ENCODE measurements at places on chromosomes 6 and 20. TPM values are rescaled to one million over a fixed set of nuclear protein-coding genes. Genes with fewer than 3 reads are reported as not detected.

Gene HLA-DMB
- 6.6 TPM for total RNA-seq

Gene PNPLA1
- not detected for total RNA-seq

DNA sequence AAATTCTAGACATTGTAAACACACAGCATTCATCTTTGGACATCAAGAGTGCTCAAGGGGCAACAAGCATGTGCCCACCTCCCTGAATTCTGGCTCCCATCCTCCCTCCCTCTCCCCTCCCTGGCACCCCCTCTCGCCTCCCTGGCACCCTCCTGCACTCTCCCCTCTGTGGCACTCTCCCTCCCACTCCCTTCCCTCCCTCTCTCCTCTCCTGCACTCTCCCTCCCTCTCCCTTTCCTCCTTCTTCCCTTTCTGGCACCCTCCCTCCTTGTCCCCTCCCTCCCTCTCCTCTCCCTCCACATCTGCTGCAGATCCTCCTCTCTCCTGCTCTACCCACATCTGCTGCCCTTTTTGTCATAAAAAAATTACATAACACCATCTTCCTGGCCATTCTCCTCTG lies 113.0 kb upstream of the SLC22A23 start:
- no peak for DNase-seq

DNA sequence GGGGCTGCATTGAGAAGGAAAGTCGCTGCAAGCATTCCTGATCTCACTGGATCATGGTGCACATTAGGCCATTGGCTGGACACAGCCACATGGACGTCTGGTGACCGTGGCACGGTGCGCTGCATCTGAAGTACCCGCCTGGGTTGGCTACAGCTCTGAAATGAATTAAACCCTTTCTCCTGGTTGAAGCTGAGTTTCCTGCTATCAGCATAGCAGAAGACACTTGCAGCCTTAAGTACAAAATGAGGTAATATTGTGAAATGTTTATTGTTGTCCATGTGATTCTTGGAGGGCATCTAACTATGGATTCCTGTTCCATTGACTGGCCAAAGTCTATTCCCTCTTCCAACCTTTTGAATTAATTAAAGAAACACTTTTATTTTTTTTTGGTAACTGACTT lies 89.8 kb upstream of the ADTRP start:
- no peak for DNase-seq

- DNase-seq = no peak
Measured at GRCh38 chr20:47698142-47698541, 87.1 kb downstream of the SULF2 start.

DNA sequence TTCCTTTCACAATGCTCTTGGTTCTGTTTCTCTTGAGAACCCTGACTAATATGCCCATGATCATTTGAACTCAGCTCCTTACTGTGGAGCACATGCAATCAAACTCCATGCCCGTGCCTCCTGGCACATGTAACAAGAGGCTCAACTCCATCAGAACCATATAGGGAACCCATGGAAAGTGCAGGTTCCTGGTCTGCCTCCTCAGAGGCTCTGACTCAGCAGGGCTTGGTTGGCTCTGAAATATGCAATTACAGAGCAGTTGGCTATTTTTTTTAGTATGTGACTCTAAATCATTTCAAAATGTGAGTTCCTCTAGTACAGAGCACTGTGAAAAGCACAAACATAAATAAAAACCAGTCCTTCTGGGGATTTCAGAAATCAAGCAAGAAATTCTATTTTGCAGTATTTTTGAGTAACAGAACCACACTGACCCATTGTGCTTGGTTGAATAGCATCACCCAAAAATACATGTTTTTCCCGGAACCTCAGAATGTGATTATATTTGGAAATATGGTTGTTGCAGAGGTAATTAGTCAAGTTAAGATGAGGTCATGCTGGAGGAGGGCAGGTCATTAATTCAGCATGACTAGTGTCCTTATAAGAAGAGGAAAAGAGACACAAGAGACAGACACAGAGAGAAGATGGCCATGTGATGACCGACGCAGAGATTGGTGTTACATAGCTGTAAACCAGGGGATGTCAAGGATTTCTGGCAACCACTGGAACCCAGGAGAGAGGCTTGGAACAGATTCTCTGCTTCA lies 13.2 kb upstream of the MAP3K4 start:
- DNase-seq = no peak

DNA sequence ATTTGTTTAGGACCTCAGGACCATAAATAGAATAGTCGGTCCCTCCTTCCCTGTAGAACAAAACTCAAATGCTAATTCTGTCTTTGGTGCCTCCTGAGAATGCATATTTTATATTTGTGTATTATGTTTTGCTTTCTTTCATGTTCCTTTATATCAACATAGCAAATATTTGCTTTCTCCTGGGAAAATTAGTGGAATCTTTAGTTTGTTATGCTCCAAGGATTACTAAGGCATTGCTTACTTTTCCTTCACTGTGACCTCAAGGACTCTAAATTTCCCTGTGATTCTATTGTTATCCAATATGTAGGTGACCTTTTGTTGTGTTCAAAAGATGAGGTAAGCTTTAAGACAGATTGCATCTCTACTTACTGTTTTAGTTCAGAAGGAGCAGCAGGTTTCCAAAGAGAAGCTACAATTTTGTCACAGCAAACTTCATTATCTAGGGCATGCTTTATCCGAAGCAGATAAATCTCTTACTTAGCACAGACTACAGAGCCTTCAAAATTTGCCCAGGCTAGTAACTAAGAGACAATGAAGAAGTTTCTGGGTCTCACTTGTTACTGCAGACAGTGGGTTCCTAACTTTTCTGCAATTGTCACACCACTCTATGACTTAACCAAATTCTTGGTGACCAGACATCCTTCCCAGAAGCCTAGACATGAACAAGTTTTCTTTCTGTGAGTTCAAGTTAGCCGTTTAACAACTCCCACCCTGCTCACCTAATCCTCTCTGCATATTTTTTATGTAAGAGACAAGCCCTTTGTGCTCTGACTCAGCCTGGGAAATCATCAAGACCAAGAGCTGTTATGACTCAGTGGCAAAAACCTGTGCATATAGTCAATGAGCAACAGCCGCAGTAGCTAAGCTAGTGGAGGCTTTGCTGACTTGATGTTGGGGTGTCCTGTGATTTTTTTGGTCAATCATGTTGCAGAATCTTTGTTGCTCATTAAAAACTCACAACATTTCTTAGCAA lies 378.8 kb downstream of the QKI start:
- DNase-seq = no peak

DNA sequence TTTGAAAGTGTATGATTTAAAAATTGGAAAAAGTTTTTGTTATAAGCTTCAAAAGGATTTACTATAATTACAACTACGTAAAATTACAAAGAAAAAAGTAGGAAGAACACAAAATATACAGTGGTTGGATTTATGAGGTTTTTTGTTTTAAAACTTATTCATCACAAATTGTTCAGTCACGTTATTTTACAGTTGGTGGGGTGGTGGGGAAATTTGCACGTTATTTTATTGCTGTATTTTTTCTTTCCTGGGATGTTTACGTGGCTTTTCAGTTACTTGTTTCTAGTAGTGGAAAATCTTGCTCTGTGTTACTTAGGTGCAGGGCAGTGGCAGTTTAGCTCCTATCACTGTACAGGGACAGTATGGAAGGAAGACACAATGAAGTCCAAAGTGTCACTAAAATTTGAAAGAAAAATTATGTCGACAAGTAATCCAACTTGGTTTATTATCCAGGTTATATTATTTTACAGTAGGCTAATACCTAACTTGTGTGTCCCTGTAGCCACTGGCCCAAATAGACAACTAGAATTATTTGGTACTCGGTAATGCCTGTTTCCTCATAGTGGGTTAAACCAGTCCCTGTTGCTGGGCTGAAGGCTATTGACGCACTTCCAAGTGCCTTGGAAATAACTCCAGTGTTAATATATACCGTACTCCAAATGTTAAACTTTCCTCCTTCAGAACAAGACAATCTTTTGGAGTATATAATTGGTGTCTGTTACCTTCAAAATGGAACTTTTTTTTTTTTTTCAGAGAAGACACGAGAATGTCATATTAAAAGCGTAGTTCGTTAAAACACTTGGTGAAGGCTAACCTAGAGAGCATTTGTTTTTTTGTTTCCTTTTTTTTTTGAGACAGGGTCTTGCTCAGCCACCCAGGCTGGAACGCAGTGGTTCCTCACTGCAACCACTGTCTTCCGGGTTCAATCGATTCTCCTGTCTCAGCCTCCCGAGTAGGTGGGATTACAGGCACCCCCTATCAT lies 4.6 kb downstream of the JARID2 start:
- DNase-seq = no peak

GRCh38 chr20:61802721-61803311 lies 262.9 kb downstream of the TAF4 start:
- DNase-seq = no peak

Gene ADGB
- 0.10 TPM for total RNA-seq

DNA sequence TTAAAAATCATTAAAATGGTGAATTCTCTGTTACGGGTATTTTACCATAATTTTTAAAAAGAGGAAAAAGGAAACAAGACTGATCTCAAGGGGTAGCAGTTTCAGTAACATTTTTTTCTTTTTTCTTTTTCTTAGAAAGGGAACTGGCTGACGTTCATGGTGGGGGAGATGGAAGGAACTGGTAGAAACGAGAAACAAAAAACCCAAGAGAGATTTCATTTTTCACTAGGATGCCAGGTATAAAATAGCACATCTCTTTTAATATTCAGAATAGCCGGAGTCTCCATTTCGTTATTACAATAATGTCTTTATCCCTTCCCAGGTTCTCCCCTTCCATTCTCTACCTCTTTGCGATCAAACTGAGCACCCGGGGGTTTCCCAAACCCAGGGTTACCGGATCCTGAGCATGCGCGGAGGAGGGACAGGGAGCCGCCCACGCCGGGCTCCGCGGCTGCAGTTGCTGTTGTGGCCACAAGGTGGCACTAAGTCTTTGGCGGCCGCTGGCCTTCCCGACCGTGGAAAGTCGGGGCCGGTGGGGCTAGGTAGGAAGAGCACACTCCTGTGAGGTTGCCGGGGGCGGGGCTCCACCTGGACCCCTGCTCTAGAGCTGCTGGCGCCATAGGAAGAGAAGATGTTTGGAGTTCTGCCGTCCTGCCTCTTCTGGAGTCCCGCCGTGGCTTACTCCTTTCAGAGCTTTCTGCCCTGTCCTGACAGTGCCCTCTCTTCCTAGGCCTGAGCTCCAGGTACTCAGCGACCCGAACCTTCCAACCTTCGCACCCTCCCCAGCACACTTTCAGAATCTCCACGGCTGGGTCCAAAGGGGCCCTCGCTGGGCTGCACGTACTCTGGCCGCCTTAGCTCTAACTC lies 146.8 kb downstream of the SH3BGRL2 start:
- DNase-seq = peak; percentile 86

Gene BIRC7
- total RNA-seq = 0.31 TPM

Gene HLA-DQA1
- not detected for total RNA-seq

DNA sequence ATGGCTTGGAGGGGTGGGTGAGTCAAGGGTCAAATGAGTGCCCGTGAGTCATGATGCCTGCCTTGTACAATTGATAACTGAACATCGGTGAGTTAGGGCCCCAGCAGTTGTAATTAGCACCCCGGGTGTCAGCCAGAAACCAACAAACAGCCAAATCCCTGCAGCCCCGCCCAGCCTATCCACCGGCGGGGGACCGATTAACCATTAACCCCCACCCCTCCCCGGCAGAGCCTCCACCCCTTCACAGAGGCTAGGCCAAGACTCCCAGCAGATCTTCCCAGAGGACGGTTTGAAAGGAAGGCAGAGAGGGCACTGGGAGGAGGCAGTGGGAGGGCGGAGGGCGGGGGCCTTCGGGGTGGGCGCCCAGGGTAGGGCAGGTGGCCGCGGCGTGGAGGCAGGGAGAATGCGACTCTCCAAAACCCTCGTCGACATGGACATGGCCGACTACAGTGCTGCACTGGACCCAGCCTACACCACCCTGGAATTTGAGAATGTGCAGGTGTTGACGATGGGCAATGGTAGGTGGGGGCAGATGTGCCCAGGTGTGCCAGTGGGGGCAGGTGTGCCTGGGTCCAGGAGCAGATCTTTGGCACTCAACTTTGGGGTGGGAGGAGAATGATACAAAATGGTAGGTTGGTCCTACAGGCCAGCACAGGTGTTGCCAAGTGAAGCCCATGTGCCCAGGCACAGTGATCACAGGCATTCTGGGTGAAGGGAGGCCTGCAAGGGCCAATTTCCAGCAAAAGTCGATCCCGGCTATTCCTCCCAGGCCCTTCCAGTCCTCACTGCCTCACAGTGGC lies 45.7 kb downstream of the HNF4A start:
- no peak for DNase-seq

Gene TRAPPC3L
- 0.31 TPM for total RNA-seq

- peak; percentile 93 for DNase-seq
Measured at GRCh38 chr20:45779011-45779915, 12.4 kb downstream of the WFDC3 start.

DNA sequence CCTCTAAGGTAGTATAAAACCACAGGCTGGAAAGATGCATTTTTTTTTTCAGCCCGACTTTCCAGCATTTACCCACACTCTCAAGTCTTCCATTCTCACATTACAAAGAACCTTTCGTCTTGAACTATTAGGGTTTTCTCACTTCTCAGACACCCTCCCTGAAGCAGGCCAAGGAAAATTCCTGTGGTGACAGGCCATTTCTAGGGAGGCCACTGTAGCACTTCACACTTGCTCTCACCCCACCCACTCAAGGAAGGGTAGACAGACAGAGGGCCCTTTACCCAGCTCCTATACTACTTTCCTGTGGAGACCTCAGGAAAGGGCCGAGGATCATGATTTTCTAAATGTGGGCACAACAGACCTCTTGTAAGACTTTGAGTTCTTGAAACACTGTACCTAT lies 27.7 kb downstream of the KCNS1 start:
- peak; percentile 42 for DNase-seq

Gene GGTLC1
- not detected for total RNA-seq

- peak; percentile 57 for DNase-seq
Measured at GRCh38 chr6:13355043-13355945, 27.0 kb upstream of the TBC1D7 start.

GRCh38 chr6:14276667-14277404 lies 159.3 kb downstream of the CD83 start:
- no peak for DNase-seq

GRCh38 chr6:165920896-165921671 lies 246.6 kb downstream of the TBXT start:
- no peak for DNase-seq
